ENCODE measurements at places on chromosomes 3 and 15. TPM values are rescaled to one million over a fixed set of nuclear protein-coding genes. Genes with fewer than 3 reads are reported as not detected.

DNA sequence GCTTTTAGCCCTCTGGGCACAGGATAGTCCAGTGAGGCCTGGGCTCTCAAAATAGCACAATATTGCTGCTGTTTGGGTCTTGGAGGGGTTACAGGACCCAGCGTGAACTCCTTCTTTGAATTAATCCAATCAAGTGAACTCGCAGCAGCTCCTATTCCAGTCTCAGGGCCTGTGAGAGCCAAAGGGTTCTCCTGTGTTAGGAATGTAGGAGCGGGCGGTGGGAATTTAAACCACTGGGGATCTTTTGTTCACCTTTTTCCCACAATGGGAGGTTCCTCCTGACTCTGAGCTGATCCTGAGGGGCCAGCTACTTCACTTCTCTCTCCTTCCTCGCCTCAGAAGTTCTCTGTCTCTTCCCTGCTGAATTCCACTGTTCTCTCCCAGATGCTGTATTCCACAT lies 504.0 kb downstream of the UNC13C start:
- H3K4me1 ChIP-seq: peaks cover 8% of the 10 kb centered on the region
- no peak overlapping the region for H3K4me3 ChIP-seq
- DNase-seq: peak; percentile 20
- H3K27me3 ChIP-seq: no peaks in the 10 kb centered on the region

- H3K27ac ChIP-seq: no peak overlapping the region
- peaks cover 13% of the 10 kb centered on the region for H3K4me1 ChIP-seq
- H3K4me3 ChIP-seq: no peak overlapping the region
- no peaks in the 10 kb centered on the region for H3K27me3 ChIP-seq
Observed at GRCh38 chr3:30730967-30731366, 124.6 kb downstream of the TGFBR2 start.

DNA sequence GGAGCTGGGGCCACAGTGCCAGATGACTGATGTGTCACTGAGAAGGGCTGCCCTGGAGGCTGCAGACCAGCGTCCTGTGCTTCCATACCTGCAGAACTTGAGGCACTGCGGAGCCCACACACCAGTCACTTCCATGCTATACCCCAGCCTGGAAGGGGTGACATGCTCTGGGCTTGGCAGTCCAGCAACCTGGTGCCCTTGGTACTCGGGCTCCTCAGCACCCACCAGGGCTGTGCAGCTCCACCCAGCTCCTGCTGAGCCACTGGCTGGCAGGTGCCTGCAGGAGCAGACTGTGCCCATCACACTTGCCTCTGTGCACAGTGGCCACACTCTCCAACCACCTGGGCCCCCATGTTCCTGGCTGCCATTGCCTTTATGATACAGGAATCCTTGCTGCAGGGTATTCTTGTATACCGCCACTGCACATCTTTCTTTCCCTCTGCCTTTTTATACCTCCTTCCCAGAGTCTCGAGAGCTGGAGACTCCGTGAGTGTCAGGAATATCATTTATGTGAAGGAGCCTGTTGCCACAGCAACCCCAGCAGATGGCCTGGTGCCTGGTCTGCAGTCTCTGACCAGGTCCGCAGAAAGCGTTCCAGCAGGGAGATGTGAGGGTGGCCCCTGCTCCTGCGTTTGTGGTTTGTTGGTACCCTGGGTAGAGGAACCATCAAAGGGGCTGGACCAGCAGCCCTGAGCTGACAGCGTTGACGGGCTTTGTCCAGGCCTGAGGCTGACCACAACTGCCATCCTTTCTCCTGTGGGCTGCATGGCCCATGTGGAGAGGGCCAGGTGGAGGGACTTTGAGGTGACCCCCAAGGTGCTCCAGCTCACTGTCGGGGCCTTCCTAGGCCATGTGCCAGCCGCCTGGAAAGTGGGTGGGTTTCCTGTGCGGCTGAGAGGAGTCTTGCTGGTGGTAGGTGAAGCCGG lies 93.4 kb upstream of the PLXNA1 start:
- H3K27me3 ChIP-seq: no peaks in the 10 kb centered on the region
- H3K4me3 ChIP-seq: no peak overlapping the region
- no peaks in the 10 kb centered on the region for H3K36me3 ChIP-seq
- H3K27ac ChIP-seq: no peak overlapping the region

- DNase-seq: no peak
- H3K4me1 ChIP-seq: peaks cover 3% of the 10 kb centered on the region
- no peak overlapping the region for H3K4me3 ChIP-seq
- H3K27me3 ChIP-seq: no peaks in the 10 kb centered on the region
- no peak overlapping the region for H3K27ac ChIP-seq
- peaks cover 96% of the 10 kb centered on the region for H3K36me3 ChIP-seq
Observed at GRCh38 chr3:185920184-185920583, 17.6 kb downstream of the TRA2B start.

DNA sequence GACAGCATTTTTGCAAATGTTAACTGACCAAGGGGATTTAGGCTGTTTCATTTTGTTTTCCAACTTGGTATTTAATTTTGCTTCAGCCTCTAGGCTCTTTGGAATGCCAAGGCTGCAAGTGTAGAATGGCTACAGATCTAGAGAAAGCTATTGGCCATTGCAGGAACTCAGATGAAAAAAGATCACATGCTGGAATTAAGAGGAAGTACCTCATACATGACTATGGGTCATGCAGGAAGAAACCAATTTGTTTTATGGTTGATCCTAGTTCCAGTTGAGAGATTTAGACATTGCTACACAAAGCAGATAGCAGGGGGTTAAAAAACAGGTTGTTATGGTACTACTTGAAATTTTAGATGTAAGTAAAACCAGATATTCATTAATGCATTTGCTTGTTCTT lies 12.7 kb upstream of the CLDN16 start:
- no peaks in the 10 kb centered on the region for H3K36me3 ChIP-seq
- no peak overlapping the region for H3K27ac ChIP-seq
- H3K4me1 ChIP-seq: peaks cover 26% of the 10 kb centered on the region
- no peak overlapping the region for H3K4me3 ChIP-seq

- H3K4me3 ChIP-seq: no peak overlapping the region
- H3K36me3 ChIP-seq: no peaks in the 10 kb centered on the region
- no peaks in the 10 kb centered on the region for H3K4me1 ChIP-seq
- no peak overlapping the region for H3K27ac ChIP-seq
- no peak for DNase-seq
Observed at GRCh38 chr3:49649576-49649975, 24.6 kb upstream of the APEH start.

DNA sequence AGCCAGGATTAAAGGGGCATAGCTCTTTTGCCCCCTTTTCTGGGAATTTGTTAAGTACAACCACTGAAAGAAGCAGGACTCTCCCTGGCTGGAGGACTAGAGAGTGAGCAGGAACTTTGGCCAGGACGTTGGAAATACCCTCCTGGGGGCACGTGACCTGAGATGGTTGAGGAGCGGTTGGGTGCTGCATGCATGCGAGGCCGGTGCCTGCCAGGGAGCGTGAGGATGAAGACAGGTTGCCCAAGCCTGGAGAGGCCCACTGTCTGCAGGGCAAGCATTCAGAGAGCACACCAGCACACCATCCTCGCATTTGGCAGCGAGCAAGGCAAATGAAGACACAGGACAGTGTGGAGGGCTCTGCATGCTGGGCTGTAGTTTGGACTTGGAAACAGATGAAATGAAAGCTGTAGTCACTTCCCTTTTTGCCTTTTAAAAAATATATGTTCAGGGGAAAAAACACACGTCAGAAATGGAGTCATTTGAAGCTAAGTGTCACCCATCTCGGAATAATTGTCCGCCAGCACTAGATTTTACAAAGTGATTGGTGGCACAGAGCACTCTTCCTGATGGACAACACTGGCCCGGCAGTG lies 217.6 kb downstream of the SLCO3A1 start:
- H3K27ac ChIP-seq: no peak overlapping the region
- H3K27me3 ChIP-seq: no peaks in the 10 kb centered on the region

DNA sequence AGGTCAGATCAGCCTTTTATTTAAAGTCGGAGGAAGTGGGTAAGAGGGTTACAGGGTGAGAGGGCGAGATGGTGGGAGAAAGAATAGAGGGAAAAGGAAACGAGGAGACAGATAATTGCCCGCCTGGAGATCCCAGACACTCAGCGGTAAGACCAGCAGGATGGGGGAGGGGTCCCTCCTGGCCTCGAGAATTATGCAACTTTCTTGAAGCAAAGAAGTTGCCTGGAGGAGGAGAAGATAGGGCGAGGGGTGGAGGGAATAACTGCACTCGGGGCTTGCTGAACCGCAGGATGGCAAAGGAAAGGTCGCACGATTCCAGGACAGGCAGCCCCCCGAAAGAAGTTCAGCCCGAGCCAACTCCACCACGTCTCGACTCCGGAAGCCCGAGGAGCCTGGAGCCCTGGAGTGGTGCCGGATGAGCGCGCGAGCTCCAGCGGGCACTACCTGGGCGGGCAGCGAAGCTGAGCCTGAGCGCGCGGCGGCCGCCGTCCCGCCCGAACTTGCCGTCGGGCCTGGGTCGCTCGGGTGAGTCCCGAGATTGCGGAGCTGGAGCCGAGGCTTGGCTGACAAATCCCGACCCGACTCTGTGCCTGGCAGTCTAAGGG lies 402 bp downstream of the WWTR1 start:
- H3K4me3 ChIP-seq: peak overlapping the region; percentile 90
- peaks cover 20% of the 10 kb centered on the region for H3K36me3 ChIP-seq
- no peak for DNase-seq
- H3K27ac ChIP-seq: peak overlapping the region; percentile 98
- peaks cover 67% of the 10 kb centered on the region for H3K4me1 ChIP-seq

DNA sequence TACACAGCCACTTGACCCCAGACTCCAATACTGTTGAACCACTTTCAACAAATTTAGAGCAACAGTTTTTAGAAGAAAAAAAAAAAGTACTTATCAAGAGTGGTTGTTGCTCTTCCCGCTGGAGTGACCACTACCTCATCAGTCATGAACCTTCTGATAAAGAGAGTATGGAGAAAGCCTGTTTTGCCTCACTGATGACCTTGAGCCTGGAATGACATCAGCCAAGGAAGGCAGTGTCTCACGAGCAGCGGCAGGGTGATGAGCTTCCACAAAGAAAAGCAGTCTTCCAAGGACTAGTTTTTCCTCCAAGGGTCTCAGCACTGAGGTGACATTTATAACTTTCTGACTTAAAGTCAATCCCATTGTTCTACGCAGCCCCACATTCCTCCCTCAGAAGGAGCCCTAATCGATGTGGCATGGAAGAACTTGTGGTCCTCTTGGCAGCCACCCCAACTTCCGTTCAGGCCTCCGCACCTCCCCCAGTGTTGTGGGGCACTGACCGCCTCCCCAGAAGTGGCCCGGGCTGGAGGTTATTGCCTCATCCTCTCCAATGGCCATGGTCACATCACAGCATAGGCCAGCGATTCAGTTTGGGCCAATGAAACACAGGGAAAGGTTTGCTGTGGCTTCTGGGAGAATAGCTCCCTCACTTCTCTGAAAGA lies 1.8 kb upstream of the CYP11A1 start:
- no peaks in the 10 kb centered on the region for H3K36me3 ChIP-seq
- 0 out of 2 replicates have a peak overlapping the region, but pooled peaks have one; percentile 15 for H3K27ac ChIP-seq
- H3K27me3 ChIP-seq: peaks cover 23% of the 10 kb centered on the region
- H3K4me1 ChIP-seq: peaks cover 21% of the 10 kb centered on the region
- DNase-seq: peak; percentile 5

- no peak overlapping the region for H3K27ac ChIP-seq
- no peaks in the 10 kb centered on the region for H3K4me1 ChIP-seq
- no peak overlapping the region for H3K4me3 ChIP-seq
- no peaks in the 10 kb centered on the region for H3K36me3 ChIP-seq
Observed at GRCh38 chr3:110858549-110858948, 213.1 kb upstream of the NECTIN3 start.

GRCh38 chr15:70741107-70741531 lies 22.2 kb downstream of the UACA start:
- H3K27me3 ChIP-seq: no peaks in the 10 kb centered on the region
- no peak for DNase-seq
- H3K4me1 ChIP-seq: peaks cover 21% of the 10 kb centered on the region
- no peak overlapping the region for H3K4me3 ChIP-seq
- H3K27ac ChIP-seq: no peak overlapping the region

GRCh38 chr15:77527164-77527778 lies 105.4 kb downstream of the LINGO1 start:
- no peak overlapping the region for H3K27ac ChIP-seq
- peaks cover 21% of the 10 kb centered on the region for H3K27me3 ChIP-seq
- H3K4me3 ChIP-seq: no peak overlapping the region
- peak; percentile 56 for DNase-seq
- H3K36me3 ChIP-seq: no peaks in the 10 kb centered on the region

- H3K27me3 ChIP-seq: no peaks in the 10 kb centered on the region
- H3K27ac ChIP-seq: no peak overlapping the region
- no peak overlapping the region for H3K4me3 ChIP-seq
Observed at GRCh38 chr3:66836363-66837152, 161.5 kb upstream of the KBTBD8 start.

DNA sequence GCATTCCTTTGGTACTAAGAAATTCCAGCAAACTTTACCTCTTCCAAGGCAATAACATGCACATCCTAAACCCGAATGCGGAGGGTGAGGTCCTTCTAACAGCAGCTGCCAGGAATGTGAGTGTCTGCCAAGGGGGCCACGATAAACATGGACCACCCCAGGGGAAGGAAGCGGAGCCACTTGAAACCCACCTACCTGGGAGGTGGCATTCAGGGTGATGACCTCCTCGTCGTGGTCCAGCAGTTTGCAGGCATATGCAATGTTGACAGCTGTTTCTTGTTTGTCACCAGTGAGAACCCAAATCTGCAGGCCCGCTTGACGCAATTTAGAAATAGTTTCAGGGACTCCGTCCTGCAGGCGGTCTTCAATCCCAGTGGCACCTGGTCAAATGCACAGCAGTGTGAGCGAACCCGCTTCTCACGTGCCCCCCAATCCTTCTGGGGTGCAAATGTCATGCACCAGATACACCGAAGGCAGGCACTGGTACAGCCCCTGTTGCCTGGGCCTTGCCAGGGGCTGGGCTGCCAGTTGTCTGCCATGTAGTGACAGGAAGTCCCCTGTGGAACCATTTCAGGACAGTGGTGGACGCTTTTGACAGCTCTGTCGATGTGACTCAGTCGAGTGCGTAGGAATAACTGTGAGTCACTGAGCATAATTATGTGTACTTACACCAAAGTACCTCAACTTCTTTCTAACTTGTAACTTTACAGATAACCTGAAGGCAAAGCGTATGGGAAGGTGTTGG lies 161.2 kb downstream of the ATP10A start:
- no peak overlapping the region for H3K4me3 ChIP-seq
- H3K27me3 ChIP-seq: no peaks in the 10 kb centered on the region
- no peak for DNase-seq
- no peaks in the 10 kb centered on the region for H3K36me3 ChIP-seq
- H3K27ac ChIP-seq: no peak overlapping the region

The RETNLB gene
- total RNA-seq: not detected

The DOCK3 gene
- 5.5 TPM for total RNA-seq

The CYP8B1 gene
- total RNA-seq: 0.16 TPM

The KCNH8 gene
- 2.8 TPM for total RNA-seq

Data from WTC11 (cell line).